Stimulated activated CD4-positive, alpha-beta T cell treated with anti-CD3 and anti-CD28 coated beads, Interleukin-1b, Interleukin-23, amount 100 ng/mL, for 4 hours (primary cell): ENCODE measurements at places on chromosomes 12 and 14.
A peak's percentile ranks its signal among the peaks of the same experiment; 100 is the strongest.

DNA sequence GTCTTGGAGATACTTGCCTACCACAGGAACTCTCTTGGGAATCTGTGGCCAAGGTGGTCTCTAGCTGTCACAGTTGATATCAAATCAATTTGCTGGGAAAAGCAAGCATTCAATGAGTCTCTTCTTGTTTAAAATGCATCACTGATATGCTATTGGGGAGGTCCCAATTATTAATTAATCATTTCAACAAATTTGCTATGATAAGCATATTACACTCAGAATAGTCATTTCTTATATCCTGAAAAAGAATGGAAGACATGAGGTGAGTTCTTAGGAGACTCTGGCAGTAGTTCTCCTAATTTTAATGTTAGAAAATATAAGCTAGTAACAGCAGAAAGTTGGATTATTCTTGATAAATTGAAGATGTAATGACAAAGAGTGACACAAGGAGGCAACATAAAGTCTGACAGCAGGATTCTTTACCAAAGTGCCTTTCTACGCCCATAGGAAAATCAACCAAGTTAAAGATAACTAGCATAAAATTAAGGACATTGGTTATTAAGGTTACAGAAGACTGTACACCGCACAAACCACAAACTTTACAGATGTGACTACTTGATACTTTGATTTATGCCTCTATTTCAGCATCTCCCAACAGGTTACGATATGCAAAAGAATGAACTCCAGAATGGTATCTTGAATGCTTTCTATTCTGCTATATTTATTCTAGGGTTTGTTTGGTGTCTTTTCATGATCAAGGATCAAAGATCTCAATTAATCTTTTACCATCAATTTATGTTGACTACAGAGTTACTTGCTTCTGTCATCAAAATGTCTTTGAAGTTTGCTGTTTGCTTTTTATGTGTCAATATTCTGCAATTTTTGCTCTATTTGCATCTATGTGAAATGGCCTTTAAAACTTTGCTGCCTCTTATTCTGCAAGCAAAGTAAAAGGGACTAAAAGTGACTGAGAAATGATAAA is 349.6 kb upstream of the CLEC14A start:
- DNase-seq: no peak

DNA sequence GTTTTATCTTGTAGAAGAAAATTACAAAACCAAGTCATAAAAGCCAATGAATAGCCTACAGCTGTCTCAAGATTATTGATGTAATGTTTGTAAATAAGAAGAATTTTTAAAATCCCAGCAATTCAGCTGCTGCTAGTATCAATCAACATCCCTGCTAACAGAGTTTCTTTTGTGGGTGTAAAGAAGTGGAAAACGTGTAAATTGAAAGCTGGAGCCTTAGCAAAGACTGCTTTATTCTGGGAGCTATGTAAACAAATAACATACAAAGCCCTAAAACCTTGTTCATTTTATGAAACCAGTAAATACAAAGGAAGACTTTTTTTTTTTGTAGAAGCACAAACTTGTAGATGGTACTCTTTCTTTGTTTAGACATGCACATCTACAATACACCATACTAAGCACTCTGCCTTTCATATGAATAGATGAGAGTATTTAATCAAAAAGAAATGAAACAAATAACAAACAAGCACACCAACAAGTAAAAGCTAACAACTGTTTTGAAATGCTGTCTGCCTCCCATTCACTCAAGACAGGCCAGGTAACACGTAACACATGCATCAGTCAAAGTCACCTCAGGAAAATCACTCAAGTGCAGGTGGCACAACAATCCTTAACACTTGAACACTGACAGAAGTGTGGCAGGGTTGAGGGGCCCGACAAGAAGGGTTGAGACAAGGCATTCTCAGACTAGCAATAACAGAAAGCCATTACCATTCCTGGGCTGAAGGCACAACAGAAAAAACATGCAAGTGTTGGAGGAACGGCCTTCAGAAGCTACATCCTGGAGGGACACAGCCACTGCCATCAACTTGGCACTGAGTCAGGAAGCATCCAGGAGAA is 1364.0 kb upstream of the SEL1L start:
- no peak for DNase-seq

GRCh38 chr14:61476105-61476753 is 154.8 kb downstream of the PRKCH start:
- DNase-seq: no peak

- no peak for DNase-seq
These were observed 21.8 kb downstream of the ZC2HC1C start for GRCh38 chr14:75091251-75091650.

GRCh38 chr14:39666386-39666785 is 234.2 kb upstream of the FBXO33 start:
- DNase-seq: no peak

DNA sequence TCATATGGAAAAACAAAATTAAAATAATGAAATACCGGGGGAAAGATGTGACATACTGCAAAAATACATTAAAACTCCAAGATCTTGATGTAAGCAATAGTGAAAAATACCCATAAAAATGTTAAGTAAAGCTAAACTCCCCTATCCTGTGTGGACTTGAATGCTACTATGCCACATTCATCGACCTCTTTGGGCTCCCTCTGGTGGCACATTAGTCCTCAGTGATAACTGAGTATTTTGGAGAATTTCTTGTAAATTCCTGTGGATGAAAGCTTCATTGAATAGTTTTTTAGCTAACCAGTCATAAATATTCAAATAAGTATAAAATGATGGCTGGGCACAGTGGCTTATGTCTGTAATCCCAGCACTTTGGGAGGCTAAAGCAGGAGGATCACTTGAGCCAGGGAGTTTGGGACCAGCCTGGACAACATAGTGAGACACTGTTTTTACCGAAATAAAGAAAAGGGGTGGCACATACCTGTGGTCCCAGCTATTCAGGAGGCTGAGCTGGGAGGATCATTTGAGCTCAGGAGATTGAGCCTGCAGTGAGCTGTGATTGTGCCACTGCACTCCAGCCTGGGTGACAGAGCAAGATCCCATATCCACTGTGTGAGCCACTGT is 42.4 kb upstream of the SGPP1 start:
- no peak for DNase-seq

- no peak for DNase-seq
These were observed 44.8 kb downstream of the RHOJ start for GRCh38 chr14:63249092-63249491.

DNA sequence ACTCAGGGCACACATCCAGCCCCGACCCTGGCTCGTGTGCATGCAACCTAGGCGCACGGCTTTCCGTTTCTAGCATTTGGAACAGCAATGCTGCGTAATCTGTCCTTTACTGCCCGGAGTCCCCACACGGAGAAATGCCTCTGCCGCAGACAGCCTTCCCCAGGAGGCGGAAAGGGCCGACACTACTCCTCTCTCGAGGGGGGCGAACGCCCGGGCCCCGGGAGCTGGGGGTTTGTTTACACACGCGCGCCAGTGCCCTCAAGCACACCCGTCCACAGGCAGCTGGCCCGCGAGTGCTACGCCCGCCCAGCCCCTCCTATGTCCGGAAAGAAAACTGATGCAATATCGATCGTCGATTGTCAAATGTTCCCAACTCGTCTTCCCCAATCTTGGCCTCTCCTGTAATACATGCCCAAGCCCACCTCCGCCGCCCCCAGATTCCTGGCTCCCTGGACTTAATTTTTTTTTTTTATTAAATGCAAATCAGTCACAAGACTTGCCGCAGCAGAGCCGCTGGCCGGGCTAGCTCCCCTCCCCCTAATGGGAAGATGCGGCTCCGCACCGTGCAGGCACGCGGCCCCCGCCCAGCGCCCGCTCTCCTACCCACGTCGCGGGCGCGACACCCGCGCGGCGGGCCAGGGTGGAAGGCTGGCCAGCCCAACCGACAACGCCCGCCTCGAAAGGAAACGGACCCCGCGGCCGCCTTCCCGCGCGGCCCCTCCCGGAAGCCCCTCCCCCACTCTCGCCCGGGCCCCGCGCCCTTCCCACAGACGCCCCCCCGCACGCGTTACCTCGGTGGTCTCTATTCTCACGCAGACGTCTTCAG is 642 bp downstream of the SLC38A2 start:
- peak; percentile 30 for DNase-seq
